ENCODE measurements at places on chromosomes 5 and 9.

DNA sequence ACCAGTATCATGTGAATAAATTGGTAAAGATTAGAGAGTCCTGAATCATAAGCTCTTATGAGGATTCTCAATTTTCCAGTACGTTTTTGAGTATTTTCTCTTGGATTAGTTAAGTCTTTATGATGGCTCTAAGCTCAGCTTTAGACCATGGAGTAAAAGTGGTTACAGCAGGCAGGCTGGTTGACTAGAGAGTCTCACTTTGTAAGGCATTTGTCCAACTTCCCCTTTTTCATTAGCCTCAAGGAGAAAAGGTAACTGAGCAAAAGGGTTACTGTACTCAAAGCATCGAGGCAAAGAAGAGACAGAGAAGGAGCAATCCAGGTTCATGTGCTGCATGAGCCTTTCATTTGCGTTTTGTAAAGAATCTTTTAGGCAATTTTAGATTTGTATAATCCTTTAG, 8.5 kb downstream of the NOP16 start:
- no peak for DNase-seq

DNA sequence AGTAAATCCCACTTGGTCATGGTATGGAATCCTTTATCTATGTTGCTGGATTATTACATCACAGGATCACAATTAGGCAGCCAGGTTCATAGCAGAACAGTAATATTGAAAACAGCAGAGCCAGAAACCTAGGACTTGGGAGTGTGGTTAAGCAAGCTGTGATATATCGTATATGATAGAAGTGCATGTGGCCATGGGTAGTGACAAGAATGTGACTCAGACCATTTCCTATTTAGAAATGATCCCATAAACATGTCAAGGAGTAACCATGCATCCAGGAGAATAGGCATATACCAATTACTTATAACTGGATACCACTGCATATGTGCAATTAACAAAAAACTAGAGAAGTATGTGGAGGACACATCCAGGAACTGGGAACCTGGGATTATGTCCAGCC, 31.2 kb downstream of the AMBP start:
- DNase-seq = no peak

- no peak for DNase-seq
Observed at GRCh38 chr5:148760945-148761638, 65.3 kb upstream of the ADRB2 start.

- DNase-seq = no peak
Observed at GRCh38 chr5:134937526-134937925, 30.2 kb upstream of the CATSPER3 start.

All from ureter (tissue), 1 donor.